ENCODE measurements at places on chromosomes 1 and 21.

GRCh38 chr1:62438163-62438562 lies 1.3 kb downstream of the USP1 start:
- peak; percentile 23 for DNase-seq

- DNase-seq: no peak
Measured at GRCh38 chr1:230778916-230779590, 31.9 kb downstream of the CAPN9 start.

DNA sequence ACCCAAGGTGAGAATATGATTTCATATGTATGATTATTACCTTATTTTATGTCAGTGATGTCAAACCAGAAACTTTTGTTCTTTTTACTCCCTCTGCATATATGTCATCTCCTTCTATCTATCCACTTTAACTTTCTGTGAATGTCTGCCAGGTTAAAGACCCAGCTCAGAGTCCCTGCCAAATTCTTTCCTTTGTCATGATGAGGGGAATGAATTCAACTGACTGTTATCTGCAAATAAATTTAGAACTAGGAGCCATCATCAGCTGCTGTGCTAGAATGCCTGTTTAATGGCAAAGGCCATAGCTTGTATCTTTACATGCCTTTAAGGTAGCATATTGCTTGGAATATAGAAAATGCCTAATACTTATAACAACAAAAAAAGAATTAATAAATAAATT lies 815.6 kb upstream of the NEGR1 start:
- no peak for DNase-seq

GRCh38 chr1:115179397-115180079 lies 90.2 kb upstream of the TSPAN2 start:
- DNase-seq: no peak

DNA sequence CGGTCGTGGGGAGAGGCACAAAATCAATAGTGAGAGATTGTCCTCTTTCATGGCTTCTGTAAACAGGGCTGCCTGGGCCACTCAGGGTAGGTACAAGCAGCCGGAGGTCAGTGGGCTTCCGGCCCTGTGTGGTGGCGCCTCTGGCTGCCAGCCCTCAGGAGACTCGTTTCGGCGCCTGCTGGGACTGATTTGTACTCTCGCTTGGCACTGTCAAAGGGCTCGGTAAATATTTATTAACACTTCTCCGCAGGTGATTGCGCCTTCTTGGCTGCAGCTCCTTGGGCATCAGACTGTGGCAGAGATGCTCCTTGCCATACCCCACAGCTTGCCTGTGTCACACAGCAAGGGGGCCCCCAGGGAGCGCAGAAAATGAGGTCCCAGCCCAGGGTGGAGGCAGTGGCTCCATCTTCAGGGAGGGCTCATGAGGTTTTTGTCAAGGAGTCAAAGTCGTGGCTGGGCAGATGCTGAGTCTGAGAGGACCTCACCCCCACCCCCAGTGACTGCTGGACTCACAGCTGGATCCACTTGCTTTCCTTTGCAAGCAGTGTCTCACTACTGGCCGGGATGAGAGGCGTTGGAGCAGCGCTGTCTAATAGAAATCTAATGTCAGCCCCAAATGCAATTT lies 262.5 kb downstream of the GRIK3 start:
- DNase-seq: no peak

GRCh38 chr1:48876330-48876785 lies 99.7 kb upstream of the BEND5 start:
- no peak for DNase-seq

GRCh38 chr1:170414989-170415709 lies 116.8 kb upstream of the GORAB start:
- no peak for DNase-seq

GRCh38 chr21:27840262-27840661 lies 873.4 kb upstream of the ADAMTS5 start:
- DNase-seq: no peak

- DNase-seq: no peak
Measured at GRCh38 chr1:53617851-53618499, 121.0 kb downstream of the GLIS1 start.

- no peak for DNase-seq
Measured at GRCh38 chr21:38120984-38121855, 135.6 kb upstream of the KCNJ15 start.

GRCh38 chr21:46219591-46220239 lies 8.9 kb downstream of the LSS start:
- no peak for DNase-seq

GRCh38 chr1:225981714-225982113 lies 17.4 kb downstream of the SDE2 start:
- no peak for DNase-seq

- peak; percentile 53 for DNase-seq
Measured at GRCh38 chr1:6259491-6260362, 1.2 kb downstream of the GPR153 start.

GRCh38 chr1:13951793-13952751 lies 252.1 kb downstream of the PRDM2 start:
- DNase-seq: no peak

DNA sequence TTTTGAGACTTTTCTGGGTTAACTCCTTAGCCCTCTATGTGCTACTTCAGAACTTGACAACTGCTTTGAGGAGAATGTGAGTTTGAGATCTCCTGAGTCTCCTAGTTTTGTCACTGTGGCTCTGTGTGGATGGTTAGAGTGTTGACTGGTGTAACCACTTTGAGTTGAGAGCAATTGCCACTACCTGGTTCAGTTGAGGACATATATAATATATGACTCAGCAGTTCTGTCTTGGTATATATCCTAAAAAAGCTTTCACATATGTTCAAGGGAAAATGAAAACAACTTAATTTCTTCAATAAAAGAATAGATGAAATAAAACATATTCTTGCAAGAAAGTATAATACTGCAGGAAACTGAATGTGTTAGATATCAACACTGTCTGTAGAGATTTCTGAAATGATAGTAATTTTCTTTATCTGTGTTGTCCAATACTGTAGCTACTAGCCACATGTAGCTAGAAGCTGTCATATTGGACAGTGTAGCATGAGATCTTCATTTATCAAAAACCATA lies 96.7 kb upstream of the QSOX1 start:
- DNase-seq: peak; percentile 60

DNA sequence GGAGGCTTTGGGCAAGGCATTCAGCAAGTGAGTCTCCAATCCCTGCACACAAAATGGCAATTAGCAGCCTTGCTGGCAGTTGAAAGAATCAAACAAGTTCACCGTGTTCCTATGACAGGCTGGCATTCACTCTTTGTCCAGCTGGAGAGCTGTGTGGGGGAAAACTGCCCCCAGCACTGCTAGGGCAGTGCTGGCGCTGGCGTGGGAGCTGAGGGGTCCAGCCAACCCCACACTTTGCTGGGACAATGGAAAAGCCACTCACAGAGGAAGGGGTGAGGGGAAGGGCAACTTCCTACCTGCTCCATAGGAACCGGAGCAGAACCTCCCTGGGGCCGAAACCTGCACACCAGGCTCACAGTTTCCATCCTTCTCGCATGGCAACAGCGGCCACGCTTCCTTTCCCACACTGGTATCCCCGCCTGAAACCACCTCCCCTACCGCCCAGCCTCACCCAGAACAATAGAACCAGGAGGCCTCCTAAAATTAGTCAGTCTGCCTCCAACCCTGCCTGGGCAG lies 26.7 kb upstream of the KCNN3 start:
- DNase-seq: no peak

GRCh38 chr1:216425577-216425976 lies 2.3 kb upstream of the USH2A start:
- no peak for DNase-seq

GRCh38 chr1:28064064-28064463 lies 24.3 kb downstream of the EYA3 start:
- DNase-seq: no peak

GRCh38 chr1:17184161-17184665 lies 20.7 kb upstream of the PADI1 start:
- DNase-seq: no peak

GRCh38 chr1:13546791-13547190 lies 33.0 kb upstream of the LRRC38 start:
- no peak for DNase-seq

DNA sequence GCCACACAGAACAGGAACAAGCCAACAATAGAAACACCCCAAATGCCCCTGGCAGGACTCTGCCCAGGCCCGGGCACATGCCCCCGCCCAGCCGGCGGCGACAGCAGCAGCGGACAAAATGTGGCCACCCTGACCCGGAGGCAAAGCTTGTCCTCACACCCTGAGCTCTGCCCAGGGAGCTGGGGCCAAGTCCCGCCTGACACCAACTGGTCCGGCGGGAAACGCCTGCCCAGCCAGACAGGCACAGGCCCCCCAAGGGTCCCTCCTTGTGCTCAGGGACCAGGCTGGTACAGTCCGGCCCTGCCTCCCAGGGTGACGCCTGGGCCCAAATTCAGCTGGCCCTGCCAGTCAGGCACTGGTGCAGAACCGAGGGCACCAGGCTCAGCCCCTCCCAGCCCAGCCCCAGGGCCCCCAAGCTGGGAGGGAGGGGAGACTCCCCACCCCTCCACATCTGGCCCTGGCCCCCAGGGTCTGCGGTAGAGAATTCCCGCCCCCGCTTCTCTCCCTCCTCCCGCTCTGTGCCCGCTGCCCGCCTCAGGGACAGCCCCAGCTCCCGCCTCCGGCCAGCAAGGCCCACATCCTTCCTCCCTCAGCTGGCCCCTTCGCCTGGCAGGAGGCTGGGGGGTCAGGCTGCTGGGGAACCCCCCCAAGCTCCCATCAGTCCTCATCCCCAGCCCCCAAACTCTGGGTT lies 2.0 kb downstream of the AHDC1 start:
- DNase-seq: no peak

DNA sequence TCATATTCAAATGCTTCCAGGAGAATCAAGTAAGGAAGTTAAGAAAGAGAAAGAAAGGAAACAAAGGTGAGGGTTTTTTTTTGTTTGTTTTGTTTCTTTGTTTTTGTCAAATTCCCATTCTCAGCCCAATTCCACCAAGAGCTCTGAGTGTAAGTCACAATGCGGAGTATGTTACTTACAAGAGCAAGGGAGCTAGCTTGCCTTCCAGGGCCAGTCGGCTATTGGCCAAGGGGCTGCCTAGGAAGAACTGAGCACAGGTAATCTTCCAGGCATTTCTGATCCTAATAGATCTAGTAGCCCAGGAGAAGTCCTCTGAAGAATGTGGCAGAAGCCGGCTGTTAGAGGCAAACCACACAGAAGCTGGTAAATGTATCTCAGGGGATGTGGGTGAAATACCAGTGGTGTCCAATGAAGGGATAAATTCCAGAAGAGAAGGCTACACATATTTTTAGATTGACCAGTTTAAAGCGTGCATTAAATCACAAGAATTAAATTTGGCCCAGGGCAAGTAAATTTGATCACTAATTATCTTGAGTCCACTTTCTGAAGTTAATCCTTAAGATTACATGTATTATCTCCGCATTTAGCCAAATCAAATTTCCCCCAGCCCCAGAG lies 239.6 kb upstream of the ADAMTS5 start:
- DNase-seq: no peak

DNA sequence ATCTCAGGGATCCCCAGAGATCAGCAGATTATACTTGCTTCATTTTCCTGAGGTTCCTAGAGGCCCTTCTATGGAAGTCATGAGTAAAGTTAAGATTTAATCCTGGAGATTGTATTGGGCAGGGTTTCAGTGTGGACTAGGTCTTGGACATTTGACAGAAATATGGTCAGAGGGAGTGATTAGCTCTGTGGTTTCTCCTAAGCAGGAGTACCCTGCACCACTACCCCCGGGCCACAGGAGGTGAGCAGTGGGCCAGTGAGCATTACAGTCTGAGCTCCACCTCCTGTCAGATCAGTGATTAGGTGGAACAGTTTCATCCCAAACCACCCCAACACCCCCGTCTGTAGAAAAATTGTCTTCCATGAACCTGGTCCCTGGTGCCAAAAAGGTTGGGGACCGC lies 43.2 kb downstream of the PHACTR4 start:
- DNase-seq: no peak

DNA sequence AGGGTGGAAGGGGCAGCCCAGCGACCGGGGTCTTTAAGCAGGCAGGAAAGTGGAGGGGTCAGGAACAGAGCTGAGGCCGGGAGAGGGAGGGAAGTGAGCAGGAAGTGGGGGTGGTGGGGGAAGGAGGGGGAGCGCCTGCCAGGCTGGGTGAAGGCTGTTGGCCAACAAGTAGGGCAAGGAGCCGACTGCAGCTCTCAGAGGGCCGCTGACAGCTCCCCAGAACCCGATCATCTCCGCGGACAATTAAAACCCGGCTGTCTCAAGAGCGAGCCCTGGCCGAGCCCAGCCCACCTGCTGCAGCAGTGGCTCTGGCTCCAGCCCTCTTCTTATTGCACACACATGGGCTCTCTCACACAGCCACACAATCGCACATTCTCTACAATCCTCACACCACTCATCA lies 51.6 kb downstream of the GRIK3 start:
- no peak for DNase-seq

All from T-helper 2 cell (primary cell).